Neuronal stem cell (in vitro differentiated cells): ENCODE measurements at places on chromosomes 1 and 21.

DNA sequence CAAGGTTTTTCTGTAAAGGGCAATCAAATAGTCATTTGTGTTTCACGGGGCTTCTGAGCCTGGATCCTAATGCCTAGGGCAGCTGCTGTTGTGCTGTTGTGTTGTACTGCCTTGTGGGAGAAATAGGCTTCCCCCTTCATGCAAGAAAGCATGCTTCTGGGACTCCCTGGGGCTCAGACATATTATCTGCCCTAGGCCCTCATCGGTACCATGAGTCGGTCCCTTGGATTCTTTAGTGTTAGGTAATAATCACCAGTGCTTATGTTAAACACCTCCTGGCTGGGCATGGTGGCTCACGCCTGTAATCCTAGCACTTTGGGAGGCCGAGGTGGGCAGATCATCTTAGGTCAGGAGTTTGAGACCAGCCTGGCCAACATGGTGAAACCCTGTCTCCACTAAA is 245.9 kb downstream of the TNR start:
- no peak overlapping the region for H3K27ac ChIP-seq
- H3K36me3 ChIP-seq: no peaks in the 10 kb centered on the region
- H3K4me3 ChIP-seq: no peak overlapping the region
- no peak for DNase-seq

GRCh38 chr1:3561702-3562101 is 49.6 kb downstream of the MEGF6 start:
- peaks cover 4% of the 10 kb centered on the region for H3K4me1 ChIP-seq
- no peak for DNase-seq
- H3K27ac ChIP-seq: no peak overlapping the region
- no peak overlapping the region for H3K4me3 ChIP-seq
- H3K36me3 ChIP-seq: no peaks in the 10 kb centered on the region

DNA sequence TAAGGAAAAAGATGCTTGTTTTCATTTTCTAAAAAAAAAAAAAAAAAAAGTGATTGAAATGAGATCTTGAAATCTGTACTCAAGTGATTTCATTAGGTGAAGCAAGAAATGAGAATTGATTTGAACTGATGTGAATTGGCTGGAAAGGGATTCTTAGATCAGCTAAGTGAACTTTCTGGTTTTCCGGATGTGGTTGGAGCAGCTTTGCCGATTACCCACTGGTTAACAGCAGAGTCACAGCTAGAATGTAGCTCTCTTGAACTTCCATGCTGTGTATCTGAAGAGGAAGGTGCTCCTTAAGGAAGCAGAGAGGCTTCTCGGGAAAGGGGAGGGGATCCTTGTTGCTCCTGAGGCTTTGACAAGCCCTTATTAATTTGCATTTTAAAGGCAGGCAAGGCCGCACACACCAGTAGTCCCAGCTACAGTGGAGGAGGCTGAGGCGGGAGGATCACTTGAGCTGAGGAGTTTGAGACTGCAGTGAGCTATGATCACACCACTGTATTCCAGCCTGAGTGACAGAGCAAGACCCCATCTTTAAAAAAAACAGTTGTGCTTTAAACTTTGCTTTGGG is 28.7 kb upstream of the PWP2 start:
- no peak for DNase-seq
- H3K27ac ChIP-seq: no peak overlapping the region
- H3K4me1 ChIP-seq: no peaks in the 10 kb centered on the region
- H3K4me3 ChIP-seq: no peak overlapping the region
- peaks cover 96% of the 10 kb centered on the region for H3K36me3 ChIP-seq
- H3K27me3 ChIP-seq: no peaks in the 10 kb centered on the region

DNA sequence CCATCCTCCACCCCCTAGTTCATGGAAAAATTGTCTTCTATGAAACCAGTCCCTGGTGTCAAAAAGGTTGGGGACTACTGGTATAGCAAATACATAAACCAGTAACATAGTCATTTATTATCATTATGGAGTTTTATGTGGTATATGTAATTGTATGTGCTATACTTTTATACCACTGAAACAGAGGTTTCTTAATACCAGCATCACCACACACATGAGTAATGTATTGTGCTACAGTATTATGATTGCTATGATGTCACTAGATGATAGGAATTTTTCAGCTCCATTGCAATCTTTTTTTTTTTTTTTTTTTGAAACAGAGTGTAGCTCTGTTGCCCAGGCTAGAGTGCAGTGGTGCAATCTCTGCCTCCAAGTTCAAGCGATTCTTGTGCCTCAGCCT is 5.7 kb upstream of the PAXBP1 start:
- no peaks in the 10 kb centered on the region for H3K27me3 ChIP-seq
- H3K4me1 ChIP-seq: no peaks in the 10 kb centered on the region
- H3K27ac ChIP-seq: no peak overlapping the region
- no peaks in the 10 kb centered on the region for H3K36me3 ChIP-seq
- no peak for DNase-seq
- H3K4me3 ChIP-seq: no peak overlapping the region

- no peak overlapping the region for H3K27ac ChIP-seq
- DNase-seq: no peak
- H3K27me3 ChIP-seq: peaks cover 3% of the 10 kb centered on the region
Measured at GRCh38 chr1:206651958-206652890, 16.9 kb downstream of the DYRK3 start.

- H3K4me1 ChIP-seq: peaks cover 3% of the 10 kb centered on the region
- DNase-seq: no peak
- peaks cover 9% of the 10 kb centered on the region for H3K36me3 ChIP-seq
Measured at GRCh38 chr1:2503554-2504224, 22.7 kb downstream of the PANK4 start.

GRCh38 chr1:54791880-54792522 is 9.1 kb downstream of the TTC22 start:
- no peak overlapping the region for H3K4me3 ChIP-seq
- H3K27me3 ChIP-seq: peaks cover 30% of the 10 kb centered on the region
- H3K27ac ChIP-seq: no peak overlapping the region

DNA sequence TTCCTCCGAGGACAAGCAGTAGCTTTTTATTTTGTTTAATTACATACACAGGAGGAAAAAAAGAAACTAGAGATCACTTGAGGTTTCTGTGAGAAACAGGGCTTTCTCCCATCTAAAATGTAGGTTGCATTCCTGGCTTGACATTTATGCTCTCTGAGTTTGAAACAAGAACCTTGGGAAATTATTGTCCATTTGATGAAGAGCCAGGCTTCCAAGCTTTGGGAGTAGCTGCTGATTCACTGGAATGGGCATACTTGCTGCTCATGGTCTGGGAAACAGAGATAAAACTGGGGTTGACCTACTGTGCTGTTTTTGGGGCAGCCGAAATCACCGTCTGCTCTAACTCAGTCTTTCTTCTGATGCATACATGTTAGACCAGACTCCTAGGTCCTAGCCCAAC is 165.4 kb downstream of the MIS18A start:
- no peaks in the 10 kb centered on the region for H3K36me3 ChIP-seq
- H3K27me3 ChIP-seq: no peaks in the 10 kb centered on the region
- no peak for DNase-seq
- no peaks in the 10 kb centered on the region for H3K4me1 ChIP-seq
- H3K27ac ChIP-seq: no peak overlapping the region
- H3K4me3 ChIP-seq: no peak overlapping the region

DNA sequence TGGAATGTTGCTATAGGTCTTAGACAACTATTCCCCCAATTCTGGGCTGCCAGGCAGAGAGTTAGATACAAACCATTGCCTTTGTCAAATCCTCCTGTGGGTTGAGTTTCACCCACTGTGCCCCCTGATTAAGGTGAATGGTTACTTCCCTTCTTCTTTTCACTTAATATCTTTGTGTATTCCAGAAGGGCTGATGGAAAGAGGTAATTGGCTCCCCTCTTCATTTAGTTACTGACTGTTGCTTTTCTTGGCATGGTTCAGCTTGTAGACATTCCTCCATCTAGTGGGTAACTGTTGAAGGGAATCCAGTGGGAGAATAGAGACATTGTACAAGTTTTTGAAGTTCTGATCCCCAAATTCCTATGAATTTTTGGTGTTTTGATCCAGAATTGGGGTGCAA is 43.8 kb upstream of the MACF1 start:
- DNase-seq: no peak
- H3K36me3 ChIP-seq: peaks cover 8% of the 10 kb centered on the region
- H3K4me3 ChIP-seq: no peak overlapping the region
- H3K4me1 ChIP-seq: peaks cover 22% of the 10 kb centered on the region

GRCh38 chr1:150511551-150511950 is 3.6 kb downstream of the ECM1 start:
- H3K36me3 ChIP-seq: peaks cover 8% of the 10 kb centered on the region
- H3K27me3 ChIP-seq: no peaks in the 10 kb centered on the region
- no peak overlapping the region for H3K27ac ChIP-seq
- no peak for DNase-seq

DNA sequence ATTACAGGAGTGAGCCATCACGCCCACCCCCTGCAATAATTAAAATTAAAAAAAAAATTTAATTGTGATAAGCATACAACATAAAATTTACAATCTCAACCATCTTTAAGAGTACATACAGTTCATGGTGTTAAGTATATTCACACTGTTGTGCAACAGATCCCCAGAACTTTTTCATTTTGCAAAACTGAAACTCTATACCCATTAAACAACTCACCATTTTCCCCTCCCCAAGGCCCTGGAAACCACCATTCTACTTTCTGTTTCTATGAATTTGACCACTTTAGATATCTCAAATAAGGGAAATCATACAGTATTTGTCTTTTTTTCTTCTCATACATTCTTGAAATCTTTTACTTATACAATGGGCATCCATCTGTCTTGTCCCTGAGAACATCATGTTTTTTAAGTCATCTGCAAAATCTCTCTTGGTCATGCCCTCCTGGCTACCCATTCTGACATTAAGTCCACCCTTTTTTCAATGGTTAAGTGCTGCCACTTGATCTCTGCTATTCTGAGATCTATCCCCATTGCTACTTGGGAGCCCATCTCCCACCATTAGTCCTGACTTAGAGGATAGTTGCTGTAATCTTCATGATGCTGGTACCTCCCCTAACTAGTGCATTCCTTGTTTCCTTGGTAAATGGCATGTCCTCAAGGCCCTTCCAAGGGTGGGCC is 39.4 kb upstream of the ZFYVE9 start:
- no peaks in the 10 kb centered on the region for H3K27me3 ChIP-seq
- no peak for DNase-seq
- H3K4me3 ChIP-seq: no peak overlapping the region
- no peak overlapping the region for H3K27ac ChIP-seq

- H3K36me3 ChIP-seq: peaks cover 22% of the 10 kb centered on the region
- no peak for DNase-seq
- H3K4me3 ChIP-seq: no peak overlapping the region
- H3K4me1 ChIP-seq: no peaks in the 10 kb centered on the region
Measured at GRCh38 chr1:55062801-55063576, 23.6 kb downstream of the PCSK9 start.

GRCh38 chr1:230647321-230647720 is 5.0 kb downstream of the COG2 start:
- no peak for DNase-seq
- peaks cover 10% of the 10 kb centered on the region for H3K4me1 ChIP-seq
- peaks cover 2% of the 10 kb centered on the region for H3K36me3 ChIP-seq
- H3K27me3 ChIP-seq: no peaks in the 10 kb centered on the region
- H3K27ac ChIP-seq: no peak overlapping the region

GRCh38 chr1:234322979-234323378 is 50.3 kb upstream of the COA6 start:
- peak; percentile 24 for DNase-seq
- H3K27me3 ChIP-seq: no peaks in the 10 kb centered on the region
- no peak overlapping the region for H3K27ac ChIP-seq

DNA sequence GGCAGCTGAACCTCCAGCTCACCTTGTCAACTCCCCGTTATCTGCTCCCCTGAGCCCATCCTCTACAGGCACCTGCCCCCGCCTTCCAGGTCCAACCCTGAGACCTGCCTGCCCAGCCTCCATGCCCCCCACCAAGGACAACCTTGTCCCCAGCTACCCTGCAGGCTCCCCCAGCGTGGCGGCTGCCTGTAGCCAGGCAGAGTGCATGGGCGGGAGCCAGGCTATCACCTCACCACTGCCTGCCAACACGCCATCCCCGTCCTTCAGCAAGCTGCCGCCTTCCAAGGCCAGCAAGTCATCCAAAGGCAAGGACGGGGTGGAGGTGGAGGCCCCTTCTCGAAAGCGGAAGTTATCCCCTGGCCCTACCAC is 3.0 kb upstream of the CYB561D1 start:
- no peaks in the 10 kb centered on the region for H3K27me3 ChIP-seq
- DNase-seq: no peak
- H3K27ac ChIP-seq: no peak overlapping the region
- H3K4me1 ChIP-seq: peaks cover 2% of the 10 kb centered on the region
- no peak overlapping the region for H3K4me3 ChIP-seq

DNA sequence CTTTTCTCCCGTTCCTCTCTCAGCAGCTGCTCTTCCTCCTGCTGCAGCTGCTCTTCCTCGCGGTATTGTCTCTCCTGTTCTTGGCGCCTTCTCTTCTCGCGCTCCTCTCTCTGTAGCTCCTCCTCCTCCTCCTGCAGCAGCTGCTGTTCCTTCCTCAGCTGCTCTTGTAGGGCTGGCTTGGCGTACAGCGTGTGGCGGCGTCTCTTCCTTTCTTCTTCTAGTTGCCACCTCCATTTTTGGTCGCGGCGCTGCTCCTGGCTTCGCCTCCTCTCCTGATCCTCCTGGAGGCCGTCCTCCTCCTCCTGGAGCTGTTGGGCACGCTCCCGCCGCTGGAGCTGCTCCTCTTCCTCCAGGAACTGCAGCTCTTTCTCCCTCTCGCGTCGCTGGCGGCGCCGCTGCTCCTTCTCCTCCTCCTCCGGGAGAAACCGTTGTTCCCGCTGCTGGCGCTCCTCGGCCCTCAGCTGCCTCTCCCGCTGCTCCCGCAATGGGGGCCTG is 4.8 kb downstream of the TCHH start:
- H3K27me3 ChIP-seq: peaks cover 70% of the 10 kb centered on the region
- DNase-seq: no peak
- H3K27ac ChIP-seq: no peak overlapping the region
- H3K4me3 ChIP-seq: peak overlapping the region; percentile 65

DNA sequence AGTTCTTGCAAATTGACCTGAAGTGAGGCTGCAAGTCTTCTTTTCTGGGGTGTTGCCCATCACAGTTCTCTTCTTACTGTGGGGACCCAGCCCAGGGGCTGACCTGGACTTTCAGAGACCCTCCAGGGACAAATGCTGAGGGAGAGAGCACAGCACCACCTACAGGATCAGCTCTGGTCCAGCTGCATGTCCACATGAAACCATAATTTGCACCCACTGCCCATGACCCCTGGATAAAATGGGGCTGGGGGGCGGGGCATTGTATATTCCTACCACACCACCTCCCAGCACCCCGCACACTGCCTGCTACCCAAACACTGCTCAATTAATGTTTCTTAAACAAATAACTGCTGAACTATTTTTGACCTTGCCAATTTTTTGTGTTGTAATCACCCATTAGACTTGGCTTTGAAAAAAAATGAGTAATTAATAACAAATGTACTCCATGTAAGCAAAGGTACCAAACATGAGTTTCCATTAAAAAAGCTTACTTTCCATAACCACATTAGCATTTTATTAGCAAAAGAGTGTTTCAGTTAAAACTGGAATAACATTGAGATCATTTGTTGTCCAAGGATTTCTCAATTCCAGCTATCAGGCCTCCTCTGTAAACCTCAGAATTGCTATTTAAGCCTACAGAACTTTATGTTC is 168.0 kb upstream of the RAB4A start:
- no peak for DNase-seq
- no peak overlapping the region for H3K27ac ChIP-seq
- peaks cover 2% of the 10 kb centered on the region for H3K4me1 ChIP-seq

DNA sequence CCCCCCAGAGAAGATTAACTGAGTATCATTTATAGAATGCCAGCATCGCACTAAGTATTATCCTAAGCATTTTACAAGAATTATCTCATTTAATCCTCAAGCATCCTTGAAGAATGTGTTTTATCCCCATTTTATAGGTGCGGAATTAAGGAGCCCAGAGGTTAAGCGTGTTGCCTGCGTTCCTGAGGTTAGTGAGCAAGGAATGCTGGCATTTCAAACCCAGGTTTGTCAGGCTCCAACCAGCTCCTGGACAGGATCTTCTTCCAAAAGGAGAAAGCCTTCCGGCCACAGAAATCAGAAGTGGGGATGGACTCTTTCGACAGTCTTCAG is 82.3 kb downstream of the SSBP3 start:
- peaks cover 59% of the 10 kb centered on the region for H3K36me3 ChIP-seq
- H3K27ac ChIP-seq: no peak overlapping the region
- no peak overlapping the region for H3K4me3 ChIP-seq
